Stimulated activated naive CD8-positive, alpha-beta T cell treated with anti-CD3 and anti-CD28 coated beads, Interleukin-15, Interleukin-2, amounts not matched to agents 100 U/mL and 50 U/mL, for 24 hours (primary cell): ENCODE measurements at places on chromosomes 16 and 17.

DNA sequence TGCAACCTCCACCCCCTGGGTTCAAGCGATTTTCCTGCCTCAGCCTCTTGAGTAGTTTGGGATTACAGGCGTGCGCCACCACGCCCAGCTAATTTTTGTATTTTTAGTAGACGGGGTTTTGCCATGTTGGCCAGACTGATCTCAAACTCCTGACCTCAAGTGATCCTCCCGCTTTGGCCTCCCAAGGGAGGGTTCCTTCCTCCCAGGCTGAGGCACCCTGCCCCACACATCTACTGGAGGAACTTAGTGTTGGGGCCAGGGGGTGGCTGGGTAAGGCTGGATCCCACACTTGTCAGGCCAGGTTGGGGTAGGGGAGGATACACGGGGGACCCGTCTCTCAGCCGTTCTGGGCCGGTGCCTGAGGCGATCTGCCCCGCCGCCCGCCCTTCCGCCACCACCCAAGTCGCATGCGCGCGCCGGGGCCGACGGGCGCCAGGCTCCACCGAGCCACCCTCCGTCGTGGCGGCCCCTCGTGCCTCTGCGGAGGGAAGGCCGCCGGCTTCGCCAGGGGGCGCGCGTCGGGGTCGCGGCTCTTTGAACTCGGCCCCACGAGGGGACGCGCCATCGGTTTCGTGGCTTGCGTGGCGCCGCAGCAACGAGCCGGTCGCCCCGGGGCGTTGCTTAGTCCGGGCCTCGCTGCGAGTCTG, 15.9 kb downstream of the GRB7 start:
- DNase-seq: peak; percentile 74

- no peak for DNase-seq
Measured at GRCh38 chr17:82463925-82464566, 5.5 kb downstream of the NARF start.

- no peak for DNase-seq
Measured at GRCh38 chr16:14579266-14579665, 50.8 kb downstream of the PARN start.

DNA sequence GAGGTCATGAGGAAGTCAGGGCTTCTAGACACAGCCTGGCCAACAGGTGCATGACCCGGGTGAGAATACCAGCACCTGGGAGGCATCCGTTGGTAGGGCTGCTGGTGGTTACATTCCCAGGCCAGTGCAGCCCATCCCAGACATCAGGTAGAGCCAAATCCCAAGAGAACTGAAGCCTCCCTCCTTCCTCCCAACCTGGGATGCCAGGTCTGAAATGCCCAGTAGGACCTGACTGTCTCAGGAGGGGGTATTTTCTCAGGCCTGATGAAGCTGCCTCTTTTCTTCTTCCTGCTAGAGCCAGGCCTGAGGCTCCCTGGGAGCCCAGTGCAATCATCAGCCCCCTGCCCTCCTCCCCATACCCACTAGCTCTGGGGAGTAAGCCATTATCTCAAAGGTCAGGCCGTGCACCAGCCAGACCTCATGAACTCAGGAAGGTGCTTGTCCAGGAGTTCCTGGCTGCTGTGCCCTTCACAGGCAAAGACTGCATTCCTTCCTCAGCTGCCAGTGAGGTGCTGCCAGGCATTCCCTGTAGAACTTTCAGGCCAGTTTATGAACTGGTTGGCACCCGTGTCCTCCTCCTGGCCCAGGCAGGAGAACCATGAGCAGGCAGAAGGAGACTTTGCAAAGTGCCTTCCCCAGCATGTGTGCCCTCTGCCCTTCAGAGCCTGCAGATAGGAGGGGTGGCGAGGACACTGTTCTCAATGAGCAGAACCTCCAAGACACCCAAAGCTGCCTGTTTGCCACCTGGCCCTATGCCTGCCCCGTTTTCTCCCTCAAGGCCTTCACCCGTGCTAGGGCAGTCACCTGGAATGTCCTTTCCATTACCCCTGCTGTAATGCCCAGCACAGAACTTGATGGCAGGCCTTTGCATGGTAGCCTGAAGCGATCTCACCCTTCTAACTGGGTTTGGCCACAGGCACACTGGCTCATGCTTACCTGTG, 7.6 kb downstream of the TBX2 start:
- DNase-seq: no peak

DNA sequence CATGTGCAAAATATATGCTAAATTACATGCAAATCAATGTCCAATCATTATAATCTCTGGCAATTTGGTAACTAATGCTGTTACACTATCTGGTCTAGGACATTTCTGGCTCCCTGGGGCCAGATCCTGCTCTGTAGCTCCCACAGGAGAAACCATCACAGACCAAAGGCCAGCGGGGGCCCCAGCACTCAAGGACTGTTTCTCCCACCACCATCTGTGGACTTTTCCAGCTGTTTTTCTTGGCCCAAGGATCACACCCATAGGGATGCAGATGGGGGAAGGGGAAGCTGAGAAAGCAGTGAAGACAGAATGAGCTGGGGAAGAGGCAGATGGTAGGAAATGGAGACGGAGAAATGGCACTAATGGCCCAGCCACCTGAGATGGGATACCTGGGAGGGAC, at the start of gene HIGD1B:
HIGD1B (plus strand) TSS at position 298 of the 400 bp plus-strand sequence. CDS start 270 bp downstream, outside the sequence.
- no peak for DNase-seq

GRCh38 chr17:33175562-33175961, 117.5 kb downstream of the ASIC2 start:
- DNase-seq: no peak

- DNase-seq: no peak
Measured at GRCh38 chr16:88638323-88639230, at the start of gene IL17C. IL17C (plus strand) TSS chr16:88638572; CDS start chr16:88638642, 70 bp downstream.

DNA sequence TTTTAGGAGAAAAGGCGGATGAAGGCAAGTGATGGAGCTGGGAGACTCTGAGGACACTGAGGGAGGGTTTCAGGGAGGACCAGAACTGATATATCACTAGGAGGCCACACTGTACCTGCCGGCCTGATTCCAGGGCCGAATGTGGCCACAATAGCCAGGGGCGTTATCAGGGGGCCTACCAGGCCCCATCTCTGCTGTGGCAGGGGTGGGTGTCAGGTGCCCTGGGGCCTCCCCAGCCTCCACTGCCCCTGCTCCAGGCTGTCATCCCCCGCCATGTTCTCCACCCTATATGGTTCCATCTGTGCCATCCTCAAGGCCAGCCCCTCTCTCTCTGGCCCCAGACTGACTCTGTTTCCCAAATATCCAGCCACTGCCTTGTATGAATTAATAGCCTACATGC, 246.5 kb downstream of the GSG1L start:
- DNase-seq: no peak

DNA sequence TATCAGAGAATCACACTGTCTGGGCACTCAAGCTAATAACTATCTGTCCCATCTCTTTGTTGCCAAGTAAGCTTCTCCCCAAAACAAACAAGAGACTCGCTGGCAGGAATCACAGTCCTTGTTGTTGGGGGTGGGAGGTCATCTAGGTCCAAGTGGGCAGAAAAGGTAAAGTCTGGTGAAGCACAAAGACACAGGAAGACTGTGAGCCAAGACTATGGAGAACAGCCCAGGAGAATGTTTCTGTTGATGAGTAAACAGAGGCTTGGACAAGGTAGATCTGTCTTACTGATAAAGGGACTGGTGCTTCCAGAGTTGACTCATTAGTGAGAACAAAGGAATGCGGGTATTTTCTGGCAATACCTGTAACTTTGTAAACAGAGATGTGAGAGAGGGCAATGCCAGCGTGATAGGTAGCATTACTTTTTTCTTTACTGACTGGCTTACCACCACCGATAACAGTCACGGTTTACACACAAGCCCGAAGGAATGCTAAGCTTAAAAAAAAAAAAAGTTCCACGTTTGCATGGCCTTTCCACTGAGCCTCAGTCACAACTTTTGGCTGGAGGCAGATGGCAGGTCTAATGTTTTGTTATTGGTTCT, 11.5 kb upstream of the MMD start:
- DNase-seq: no peak

GRCh38 chr17:61352781-61353491, 46.7 kb upstream of the TBX2 start:
- DNase-seq: no peak

DNA sequence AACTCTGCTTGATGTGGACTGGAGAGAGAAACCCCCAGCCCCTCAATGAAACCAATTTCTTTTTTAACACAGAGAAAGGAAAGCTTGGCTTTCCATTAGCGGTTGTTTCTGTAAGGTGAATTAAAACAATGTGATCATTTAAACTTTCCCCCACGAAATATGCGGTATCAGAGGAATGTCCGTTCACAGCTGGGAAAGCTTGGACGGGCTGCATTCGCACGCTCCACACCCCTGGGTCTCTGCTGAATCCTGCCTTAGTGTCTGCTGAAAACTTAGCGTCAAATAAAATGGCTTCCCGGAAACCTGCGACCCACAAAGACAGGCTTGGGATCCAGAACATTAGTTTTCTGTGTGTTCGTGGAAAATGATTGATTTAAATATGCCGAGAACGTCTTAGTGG, 71.7 kb downstream of the C16orf95 start:
- DNase-seq: no peak

DNA sequence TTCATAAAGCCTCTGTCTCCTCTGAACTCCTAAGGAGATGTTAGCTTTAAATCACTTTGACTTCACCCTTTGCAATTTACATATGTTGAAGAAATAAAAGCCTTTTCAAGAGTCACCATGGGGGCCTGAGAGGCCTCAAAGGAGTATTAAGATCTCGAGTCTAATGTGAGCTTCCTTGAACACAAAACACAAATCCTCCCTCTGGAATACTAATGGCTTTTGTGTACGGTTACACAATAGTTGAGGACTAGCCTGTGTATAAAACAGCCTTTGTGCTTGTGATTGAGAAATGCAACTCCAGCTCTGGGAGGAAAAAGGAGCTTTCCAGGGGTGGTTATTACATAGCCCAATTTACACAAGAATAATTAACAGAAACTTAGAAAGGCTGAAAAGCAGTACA, 1140.2 kb downstream of the CDH11 start:
- no peak for DNase-seq

DNA sequence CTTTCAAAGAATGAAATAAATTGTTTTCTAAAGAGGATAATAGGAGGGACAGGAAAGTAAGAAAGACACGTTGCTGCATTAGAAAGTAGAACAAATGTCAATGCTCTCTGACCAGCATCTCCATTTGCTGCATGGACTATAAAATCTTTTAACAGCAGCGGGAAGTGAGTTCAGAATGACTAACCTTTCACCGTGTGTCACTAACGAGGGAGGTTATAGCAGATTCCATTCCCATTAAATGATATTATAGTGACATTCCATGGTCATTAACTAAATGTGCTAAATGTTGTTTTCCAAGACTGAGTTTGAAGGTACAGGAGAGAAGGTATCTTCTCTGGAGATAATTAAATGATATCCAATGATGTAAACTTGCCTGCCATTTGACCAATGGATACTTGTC, 127.1 kb upstream of the HS3ST3A1 start:
- DNase-seq: no peak

DNA sequence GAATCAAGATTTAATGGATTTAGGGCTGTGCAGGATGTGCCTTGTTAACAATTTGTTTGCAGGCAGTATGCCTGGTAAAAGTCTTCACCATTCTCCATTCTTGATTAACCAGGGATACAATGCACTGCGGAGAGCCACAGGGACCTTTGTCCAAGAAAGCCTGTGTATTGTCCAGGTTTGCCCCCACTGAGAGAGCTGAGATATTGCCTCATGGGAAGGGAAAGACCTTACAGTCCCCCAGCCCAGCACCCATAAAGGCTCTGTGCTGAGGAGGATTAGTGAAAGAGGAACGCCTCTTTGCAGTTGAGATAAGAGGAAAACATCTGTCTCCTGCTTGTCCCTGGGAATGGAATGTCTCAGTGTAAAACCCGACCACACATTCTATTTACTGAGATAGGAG, 2169.6 kb downstream of the TP53TG3F start:
- DNase-seq: no peak

GRCh38 chr17:61230972-61231820, 168.4 kb upstream of the TBX2 start:
- DNase-seq: no peak

DNA sequence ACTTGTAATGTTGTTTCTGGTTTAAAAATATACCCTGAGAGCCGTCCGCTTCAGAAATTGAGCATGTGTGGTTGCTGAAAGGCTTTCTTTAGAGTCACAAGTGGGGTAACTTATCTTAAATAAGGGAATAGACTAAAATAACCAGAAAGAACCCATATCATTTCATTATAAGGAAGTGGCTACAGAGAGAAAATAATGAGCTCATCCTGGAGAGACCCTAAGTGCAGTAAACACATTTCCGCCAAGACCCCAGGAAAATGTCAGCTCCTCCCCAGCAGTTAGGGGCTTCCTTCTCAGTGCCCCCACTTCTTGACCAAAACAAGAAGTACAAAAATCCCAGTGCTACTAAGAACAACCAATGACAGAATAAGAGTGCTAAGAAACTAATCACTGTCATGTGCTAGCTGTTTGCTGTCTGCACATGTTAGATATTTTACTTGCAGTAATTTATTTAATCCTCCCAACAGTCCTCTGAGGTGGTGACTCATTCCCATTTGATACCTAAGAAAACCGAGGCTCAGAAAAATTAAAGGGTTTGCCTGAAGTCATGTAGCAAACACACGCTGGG, 83.5 kb downstream of the CDYL2 start:
- DNase-seq: no peak

DNA sequence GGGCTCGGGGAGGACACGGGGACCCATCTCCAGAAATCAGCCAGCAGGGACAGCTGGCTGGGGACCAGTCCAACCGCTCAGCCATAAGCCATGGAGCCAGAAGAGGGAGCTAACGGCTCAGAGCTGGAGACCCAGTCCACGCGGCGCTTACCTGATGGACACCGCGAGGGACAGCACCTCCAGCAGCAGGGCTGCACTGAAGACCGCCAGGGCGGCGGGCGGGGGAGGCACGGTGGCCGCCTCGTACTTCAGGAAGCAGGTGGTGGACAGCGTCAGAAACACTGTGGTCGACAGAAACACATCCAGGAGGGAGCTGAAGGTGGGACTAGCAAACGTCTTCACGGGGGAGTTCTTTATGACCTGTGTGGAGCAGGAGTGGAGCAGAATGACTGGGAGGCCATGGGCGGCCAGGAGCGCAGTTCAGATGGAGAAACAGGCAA, 102.6 kb upstream of the CREBBP start:
- DNase-seq: peak; percentile 53

- DNase-seq: no peak
Measured at GRCh38 chr17:33377837-33378595, 84.9 kb upstream of the ASIC2 start.

DNA sequence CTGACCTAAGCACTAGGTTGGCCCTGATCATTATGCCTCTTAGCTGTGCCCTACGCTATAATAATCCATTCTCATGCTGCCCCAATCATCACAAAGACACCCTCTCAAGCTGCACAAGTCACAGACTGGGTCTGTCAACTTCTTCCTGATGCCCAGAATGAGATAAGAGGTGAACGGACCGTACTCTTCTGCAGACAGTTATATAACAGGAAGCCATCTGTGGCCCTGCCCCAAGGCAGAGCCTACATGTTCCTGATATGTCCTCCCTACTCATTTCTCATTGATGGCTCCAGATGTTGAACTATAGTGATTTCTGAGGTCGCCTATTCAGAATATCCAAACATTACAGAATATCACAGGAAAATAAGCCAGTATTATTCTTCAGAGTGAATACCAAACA, 471.6 kb upstream of the ERCC4 start:
- DNase-seq: no peak

- DNase-seq: no peak
Measured at GRCh38 chr17:64282753-64283080, 19.7 kb upstream of the TEX2 start.
